ENCODE measurements at places on chromosomes 2 and 18. TPM values are rescaled to one million over a fixed set of nuclear protein-coding genes. Genes with fewer than 3 reads are reported as not detected.
A peak's percentile ranks its signal among the peaks of the same experiment; 100 is the strongest.

- no peak for DNase-seq
Observed at GRCh38 chr18:44724105-44724778, 43.6 kb downstream of the SETBP1 start.

- no peak for DNase-seq
Observed at GRCh38 chr2:111227716-111228141, 107.0 kb downstream of the BCL2L11 start.

DNA sequence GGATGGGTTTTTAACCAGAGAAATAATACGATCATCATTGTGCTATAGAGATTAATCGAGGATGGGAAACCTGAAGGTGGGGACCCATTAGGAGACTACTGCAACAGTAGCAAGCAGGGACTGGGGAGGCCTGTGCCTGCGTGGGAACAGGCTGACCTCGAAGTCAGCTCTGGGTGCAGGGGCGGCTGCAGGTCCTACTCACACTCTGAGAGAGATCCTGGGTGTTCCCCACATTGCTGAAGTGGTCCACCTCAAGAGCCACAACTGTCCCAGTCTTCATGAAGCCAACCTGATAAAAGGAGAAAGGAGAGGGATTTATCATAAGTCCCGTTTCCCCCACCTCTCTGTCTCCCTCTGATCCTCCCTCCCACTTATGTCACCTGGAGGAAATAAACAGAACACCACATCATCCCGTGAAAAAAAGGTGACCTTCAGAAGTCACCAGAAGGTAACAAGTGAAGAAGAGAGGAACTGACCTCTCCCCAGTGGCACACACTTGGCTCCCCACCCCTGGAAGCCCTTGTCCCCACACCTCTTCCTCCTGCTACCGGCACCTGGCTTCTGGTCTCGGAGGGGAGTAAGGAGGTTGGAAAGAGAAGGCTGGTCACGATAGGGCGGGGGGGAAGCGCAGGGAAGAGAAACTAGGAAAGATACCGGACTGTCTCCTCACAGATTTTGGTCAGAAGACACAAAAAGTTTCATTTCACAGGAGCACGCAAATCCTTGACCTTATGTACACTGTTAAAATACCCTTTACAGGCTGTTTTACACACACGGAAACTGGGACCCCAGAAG is 50.4 kb downstream of the XDH start:
- DNase-seq = peak; percentile 11

The FSHR gene
- total RNA-seq = not detected

DNA sequence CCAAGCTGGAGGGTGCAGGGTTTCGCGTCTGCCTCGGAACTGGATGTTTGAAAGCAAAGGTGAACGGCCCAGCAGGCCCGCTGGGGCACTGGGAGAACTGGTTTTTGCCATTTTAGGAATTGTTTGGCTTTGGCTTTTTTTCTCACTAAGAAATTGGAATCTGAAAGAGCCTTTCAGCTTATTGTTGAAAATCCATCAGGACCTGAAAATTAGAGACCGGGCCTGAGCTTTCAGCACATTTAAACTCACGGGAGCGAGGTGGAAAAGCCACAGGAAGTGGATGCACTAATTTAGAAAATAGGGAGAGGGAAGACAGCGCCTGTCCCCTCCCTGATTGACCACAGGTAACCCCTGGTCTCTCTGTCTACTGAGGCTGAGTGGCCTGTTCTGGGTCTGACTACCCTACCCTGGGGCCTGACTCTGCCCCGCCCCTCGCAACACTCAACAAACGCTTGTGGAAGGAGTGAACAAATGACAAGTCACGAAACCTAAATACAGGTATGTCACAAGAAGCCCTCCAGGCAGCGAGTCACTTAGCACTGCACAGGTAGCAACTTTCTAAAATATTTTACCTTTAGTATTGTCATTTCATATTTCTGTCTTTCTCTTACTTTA is 100.3 kb upstream of the MBOAT2 start:
- no peak for DNase-seq

DNA sequence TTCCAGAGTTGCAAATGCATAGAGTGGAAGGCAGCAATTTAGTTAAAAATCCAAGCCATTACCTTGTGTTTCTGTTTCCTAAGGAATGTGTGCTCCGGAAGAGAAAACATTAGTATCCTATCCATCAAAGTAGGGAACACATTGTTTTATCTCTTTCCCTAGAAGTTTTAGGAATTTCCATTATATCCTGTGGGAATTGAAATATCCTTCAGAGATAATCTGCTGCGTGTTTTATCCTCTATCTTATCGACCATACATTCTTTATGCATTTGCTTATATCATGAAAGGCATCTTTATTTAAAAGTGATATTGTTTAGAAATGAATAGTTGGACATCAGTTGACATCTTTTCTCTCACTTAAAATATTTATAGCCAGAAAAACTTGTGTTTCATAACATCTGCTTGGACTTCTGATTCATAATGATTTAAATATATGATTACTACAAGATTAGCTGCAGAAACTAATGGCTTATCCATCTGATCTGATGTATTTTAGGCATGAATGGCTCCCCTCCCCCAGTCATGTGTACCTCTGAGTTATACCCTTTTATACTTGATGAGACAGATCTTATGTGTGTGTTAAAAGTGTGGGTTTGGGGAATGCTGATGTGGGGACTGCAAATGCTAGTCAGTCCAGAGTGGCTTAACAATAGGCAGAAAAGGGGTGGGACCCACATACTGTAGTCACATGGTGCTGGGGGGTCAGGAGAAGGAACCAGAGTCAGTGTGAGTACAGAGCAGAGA is 136.2 kb upstream of the ARHGAP28 start:
- no peak for DNase-seq

DNA sequence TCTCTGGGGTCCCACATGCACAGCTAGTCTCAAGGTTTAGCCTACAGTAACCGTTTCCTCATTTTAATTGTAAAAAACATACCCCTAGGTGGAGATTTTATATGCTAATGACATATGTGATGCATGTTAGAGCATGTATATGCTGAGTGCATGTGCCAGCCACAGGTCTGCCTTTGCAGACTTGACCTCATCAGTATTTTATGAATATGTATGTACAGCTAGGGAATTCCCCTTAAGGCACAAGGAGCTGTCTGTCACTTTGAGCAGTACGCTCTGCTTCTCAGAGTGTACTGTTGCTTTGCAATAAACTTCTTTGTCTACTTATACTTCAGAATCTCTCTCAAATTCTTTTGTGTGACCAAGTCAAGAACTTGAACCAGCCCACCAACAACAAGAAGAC is 131.2 kb upstream of the ERBB4 start:
- DNase-seq = no peak

GRCh38 chr2:328761-329160 is 40.9 kb upstream of the ALKAL2 start:
- DNase-seq = no peak

The EN1 gene
- total RNA-seq = not detected

GRCh38 chr2:133835821-133836619 is 267.8 kb upstream of the NCKAP5 start:
- no peak for DNase-seq

GRCh38 chr18:57983472-57983871 is 60.6 kb upstream of the NEDD4L start:
- no peak for DNase-seq

GRCh38 chr2:241762933-241763369 is 13.7 kb upstream of the GAL3ST2 start:
- DNase-seq = peak; percentile 52

GRCh38 chr2:85577386-85578242 is at the start of gene VAMP8:
VAMP8 (plus strand) TSS chr2:85577586; CDS start chr2:85577647, 61 bp downstream.
- DNase-seq = peak; percentile 93

DNA sequence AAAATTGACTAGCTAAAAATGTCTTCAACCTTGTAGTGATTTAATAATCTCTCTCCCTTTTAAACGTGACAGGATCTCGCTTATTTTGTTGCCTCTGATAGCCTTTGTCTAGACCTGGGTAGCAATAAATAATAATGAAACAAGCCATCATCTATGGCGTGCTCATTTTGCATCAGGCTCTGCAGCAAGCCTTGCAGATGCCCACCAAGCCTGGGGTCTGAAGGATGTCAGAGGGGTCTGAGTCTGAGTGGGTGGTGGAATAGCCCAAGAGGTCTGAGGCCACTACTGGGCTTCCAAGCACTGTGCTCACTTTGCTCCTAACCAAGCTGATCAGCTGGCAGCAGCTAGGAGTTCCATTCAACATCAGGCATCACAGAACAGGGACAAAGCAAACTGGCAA is 109.4 kb downstream of the GYPC start:
- no peak for DNase-seq

GRCh38 chr2:72082021-72082601 is 65.6 kb downstream of the CYP26B1 start:
- peak; percentile 43 for DNase-seq

GRCh38 chr2:176160986-176161824 is 4.1 kb downstream of the HOXD3 start:
- no peak for DNase-seq

GRCh38 chr2:115782286-115782685 is 1339.8 kb downstream of the DPP10 start:
- no peak for DNase-seq

GRCh38 chr2:128289439-128289838 is 29.2 kb downstream of the HS6ST1 start:
- no peak for DNase-seq

GRCh38 chr2:23219666-23220065 is 165.3 kb upstream of the KLHL29 start:
- DNase-seq = no peak

GRCh38 chr2:45754131-45755010 is 102.9 kb downstream of the PRKCE start:
- no peak for DNase-seq

GRCh38 chr2:66573416-66573815 is 138.5 kb downstream of the MEIS1 start:
- DNase-seq = no peak

The HOXD4 gene
- 0.81 TPM for total RNA-seq

- no peak for DNase-seq
Observed at GRCh38 chr2:188976545-188977268, 2.5 kb downstream of the COL3A1 start.

DNA sequence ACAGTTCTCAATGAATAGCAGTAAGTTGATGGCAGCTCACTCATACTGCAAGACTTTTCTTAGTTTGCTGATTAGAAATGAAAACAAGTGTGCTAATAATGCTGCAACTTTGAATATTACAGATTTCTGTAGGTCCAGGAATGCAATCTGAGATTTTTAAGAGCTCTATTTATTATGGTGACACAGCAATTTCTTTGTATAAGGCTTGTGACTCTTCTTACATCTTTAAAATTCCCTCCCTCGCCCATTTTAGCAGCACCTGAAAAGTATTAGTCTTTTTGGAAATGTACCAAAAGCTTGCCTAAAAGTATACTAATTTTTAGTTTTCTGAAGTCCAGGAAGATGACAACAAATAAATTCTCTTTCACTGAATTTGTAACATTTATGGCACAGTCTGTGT is 4.4 kb upstream of the HTR2B start:
- DNase-seq = no peak

DNA sequence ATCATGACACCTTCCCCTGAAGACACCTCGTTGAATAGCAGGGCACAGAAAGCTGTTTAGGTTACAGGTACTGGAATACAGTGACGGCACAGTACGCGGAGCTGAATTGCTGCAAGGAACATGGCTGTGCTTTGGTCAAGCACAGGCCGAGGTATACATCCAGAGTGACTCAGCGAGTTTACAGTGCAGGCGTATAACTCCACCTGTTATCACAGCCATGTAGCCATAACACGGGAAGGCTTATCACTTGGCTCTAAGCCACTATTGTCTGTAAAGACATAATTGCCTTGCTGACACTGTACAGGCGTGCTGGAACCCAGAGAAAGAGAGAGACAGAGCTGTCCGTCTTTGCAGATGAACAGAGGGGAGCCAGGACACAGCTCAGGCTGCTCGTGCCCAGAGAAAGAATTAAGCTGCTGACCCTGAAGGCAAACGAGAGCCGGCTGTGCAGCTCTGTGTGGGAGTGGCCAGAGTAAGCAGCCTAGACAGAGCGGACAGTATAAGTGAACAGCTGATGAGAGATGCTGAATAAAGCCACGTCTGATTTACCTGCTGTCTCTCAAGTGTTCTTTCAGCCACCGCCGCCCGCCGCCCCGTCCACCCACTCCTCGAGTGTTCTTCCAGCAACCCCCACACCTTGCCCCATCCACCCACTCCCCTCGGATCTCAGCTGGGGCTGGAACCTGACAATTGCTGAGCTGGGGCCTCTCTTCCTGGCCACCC is 87.3 kb upstream of the PPP1CB start:
- DNase-seq = peak; percentile 73

The CRYBA2 gene
- not detected for total RNA-seq

The GRHL1 gene
- 12.8 TPM for total RNA-seq

DNA sequence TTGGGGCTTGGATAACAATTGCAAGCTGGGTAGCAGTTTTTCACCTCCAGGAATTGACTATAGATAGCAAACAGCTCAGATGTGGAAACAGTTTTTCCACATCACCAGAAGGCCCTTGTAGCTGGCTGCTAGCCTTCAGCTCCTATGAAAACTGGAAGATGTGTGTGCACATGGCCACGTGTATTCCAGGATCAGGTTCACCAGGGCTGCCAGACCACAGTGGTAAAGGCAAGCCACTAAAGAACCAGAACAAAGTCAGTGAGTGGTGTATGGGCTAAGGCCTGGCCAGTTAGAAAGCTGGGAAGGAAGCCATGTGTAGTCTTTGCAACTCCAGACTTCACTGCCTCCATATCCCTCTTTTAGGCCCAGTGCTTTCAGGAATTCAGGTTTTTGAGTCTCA is 12.9 kb downstream of the LRRTM1 start:
- no peak for DNase-seq

DNA sequence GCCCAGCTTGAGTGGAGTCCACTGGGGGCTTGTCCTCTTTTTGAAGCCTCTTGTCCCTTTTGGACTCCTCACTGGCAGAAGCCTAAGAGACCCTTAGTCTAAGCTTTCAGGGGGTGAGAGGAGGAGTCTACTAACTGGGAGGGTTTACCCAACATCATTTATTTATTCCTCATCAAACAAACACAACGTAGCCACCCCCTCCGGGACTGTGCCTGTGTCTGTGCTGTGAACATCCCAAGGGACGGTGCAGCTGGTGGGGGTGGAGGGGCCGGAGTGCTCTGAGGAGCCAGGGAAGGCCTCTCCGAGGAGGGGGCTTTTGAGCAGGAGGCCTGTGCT is 42.7 kb upstream of the TAF1B start:
- DNase-seq = no peak

- DNase-seq = no peak
Observed at GRCh38 chr2:236016496-236016895, 151.7 kb downstream of the GBX2 start.

The SLC4A3 gene
- 1.7 TPM for total RNA-seq

DNA sequence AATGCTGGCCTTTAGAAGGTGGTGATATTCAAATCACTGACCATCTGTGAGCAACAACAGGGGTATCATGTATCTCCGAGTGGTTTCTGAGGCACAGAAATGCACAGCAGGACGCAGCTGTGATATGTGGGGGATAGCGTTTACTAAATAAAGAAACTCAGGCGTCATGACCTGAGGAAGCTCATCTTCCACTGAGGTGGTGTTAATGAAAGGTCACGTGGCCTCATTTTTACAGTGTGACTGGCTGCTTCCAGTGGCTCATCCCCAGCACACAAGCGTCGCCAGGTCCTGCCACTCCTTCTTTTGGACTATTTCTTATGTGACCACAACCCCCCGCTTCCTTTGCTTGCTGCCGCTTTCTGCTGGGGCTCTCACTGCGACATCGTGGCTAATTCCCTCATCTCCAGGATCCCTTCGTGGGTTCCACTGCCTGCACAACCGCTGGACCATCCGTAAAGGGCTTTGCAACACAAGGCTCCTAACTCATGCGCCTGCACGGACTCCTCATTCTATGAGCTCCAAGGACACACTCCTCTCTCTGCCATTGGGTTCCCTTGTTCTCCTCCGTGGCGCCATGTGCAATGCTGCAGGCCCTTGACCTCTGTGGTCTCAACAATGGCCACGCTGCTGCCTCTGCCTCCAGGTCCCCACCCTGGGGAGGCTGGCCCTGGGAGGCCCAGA is 109.3 kb downstream of the MBP start:
- no peak for DNase-seq

The SLC30A3 gene
- total RNA-seq = 0.55 TPM

Data from upper lobe of left lung (tissue), 6 donors.